ENCODE measurements at places on chromosomes 1 and 21. TPM values are rescaled to one million over a fixed set of nuclear protein-coding genes. Genes with fewer than 3 reads are reported as not detected.

Gene FAM78B
- not detected for total RNA-seq

Gene RRAGC
- 6.5 TPM for total RNA-seq

Gene MAB21L3
- total RNA-seq: 4.5 TPM

Gene GBP4
- 0.07 TPM for total RNA-seq

Gene OR2L13
- total RNA-seq: not detected

Gene TCEA3
- total RNA-seq: 4.4 TPM

Gene ILF2
- total RNA-seq: 209 TPM

Gene LRRC38
- total RNA-seq: not detected

Gene DSTYK
- 8.9 TPM for total RNA-seq

Gene CDC42BPA
- total RNA-seq: 6.9 TPM

Gene EPS8L3
- total RNA-seq: not detected

Gene GPR52
- 0.21 TPM for total RNA-seq

Gene KIF14
- 10.2 TPM for total RNA-seq

Gene FMO3
- total RNA-seq: not detected

Gene PAPPA2
- total RNA-seq: 0.05 TPM

Gene GTF2B
- 30.0 TPM for total RNA-seq

Gene S100A10
- 603 TPM for total RNA-seq

Gene AHCYL1
- 35.2 TPM for total RNA-seq

Gene MRPS15
- 192 TPM for total RNA-seq

Gene NUDT4B
- total RNA-seq: 16.9 TPM

Gene SLAMF7
- total RNA-seq: 0.14 TPM

Gene AMPD1
- not detected for total RNA-seq

Gene KISS1
- total RNA-seq: not detected

Gene OR2T2
- not detected for total RNA-seq

Gene FTCD
- total RNA-seq: not detected

Gene ITLN2
- not detected for total RNA-seq

Gene SIM2
- total RNA-seq: 0.56 TPM

Gene CFHR4
- total RNA-seq: not detected

Gene PPFIA4
- 2.6 TPM for total RNA-seq

Gene BGLAP
- total RNA-seq: not detected

Gene GIPC2
- total RNA-seq: 0.09 TPM

Gene PLOD1
- total RNA-seq: 152 TPM

Gene FCMR
- total RNA-seq: 0.05 TPM

Gene RXFP4
- not detected for total RNA-seq

Gene FCN3
- 2.2 TPM for total RNA-seq

Gene ABCD3
- 35.6 TPM for total RNA-seq

Gene BTBD19
- total RNA-seq: 0.84 TPM

Gene RCAN1
- total RNA-seq: 31.6 TPM

Gene SETDB1
- total RNA-seq: 19.0 TPM

Gene CFHR5
- not detected for total RNA-seq

Gene ATXN7L2
- 3.2 TPM for total RNA-seq

Gene DIO1
- 0.35 TPM for total RNA-seq

Gene MACF1
- total RNA-seq: 78.6 TPM

Gene RUNX3
- 4.6 TPM for total RNA-seq

Gene RIMKLA
- not detected for total RNA-seq

Gene PINK1
- 34.6 TPM for total RNA-seq

Gene TEDDM1
- not detected for total RNA-seq

Gene DPM3
- total RNA-seq: 44.4 TPM

Gene KCND3
- under 0.01 TPM for total RNA-seq

Gene CLCA4
- total RNA-seq: 6.5 TPM

Gene KRTAP11-1
- not detected for total RNA-seq

Gene UMODL1
- not detected for total RNA-seq

Gene IQCC
- 3.5 TPM for total RNA-seq

Gene INKA2
- 3.0 TPM for total RNA-seq

Gene GPR37L1
- 0.07 TPM for total RNA-seq

Gene LCA5L
- 0.42 TPM for total RNA-seq

Gene CLIC6
- total RNA-seq: 0.07 TPM

Gene TAL1
- not detected for total RNA-seq
